ENCODE measurements at places on chromosomes 7 and 10. TPM values are rescaled to one million over a fixed set of nuclear protein-coding genes. Genes with fewer than 3 reads are reported as not detected.

The TUBAL3 gene
- not detected for total RNA-seq

The AMZ1 gene
- 0.29 TPM for total RNA-seq

DNA sequence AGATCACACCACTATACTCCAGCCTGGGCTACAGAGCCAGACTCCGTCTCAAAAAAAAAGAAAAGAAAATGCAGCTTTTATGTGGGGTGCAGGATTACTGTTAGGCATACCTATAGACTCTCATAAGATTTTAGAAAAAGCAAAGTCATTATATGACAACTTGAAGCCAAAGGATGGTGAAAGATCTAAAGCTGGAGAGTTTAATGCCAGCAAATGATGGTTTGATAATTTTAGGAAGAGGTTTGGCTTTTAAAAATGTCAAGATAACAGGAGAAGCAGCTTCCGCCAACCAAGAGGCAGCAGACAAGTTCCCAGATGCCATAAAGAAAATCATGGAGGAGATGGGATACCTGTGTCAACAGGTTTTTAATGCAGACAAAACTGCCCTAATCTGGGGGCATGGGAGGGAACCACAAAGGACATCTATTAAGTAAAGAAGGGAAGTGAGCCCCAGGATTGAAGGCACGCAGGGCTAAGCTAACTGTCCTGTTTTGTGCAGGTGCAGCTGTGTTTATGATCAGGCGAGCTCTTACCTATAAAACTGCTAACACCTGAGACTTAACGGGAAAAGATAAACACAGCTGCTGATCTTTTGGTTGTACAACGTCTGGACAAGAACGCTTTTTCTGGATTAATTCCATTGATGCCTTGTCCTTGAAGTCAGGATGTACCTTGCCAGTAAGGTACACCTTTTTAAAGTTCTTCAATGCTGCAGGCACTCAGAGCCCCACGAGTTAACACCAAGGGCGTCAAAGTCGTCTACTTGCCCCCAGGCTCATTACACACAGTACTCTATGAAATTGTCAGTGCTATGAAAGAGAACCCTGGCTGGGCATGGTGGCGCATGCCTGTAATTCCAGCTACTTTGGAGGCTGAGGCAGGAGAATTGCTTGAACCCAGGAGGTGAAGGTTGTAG lies 10.5 kb upstream of the ANKRD61 start:
- DNase-seq = no peak
- peaks cover 46% of the 10 kb centered on the region for H3K4me1 ChIP-seq
- H3K36me3 ChIP-seq = peaks cover 43% of the 10 kb centered on the region
- H3K4me3 ChIP-seq = no peak overlapping the region

- H3K4me3 ChIP-seq = no peak overlapping the region
- H3K4me1 ChIP-seq = no peaks in the 10 kb centered on the region
- no peaks in the 10 kb centered on the region for H3K27me3 ChIP-seq
- H3K36me3 ChIP-seq = no peaks in the 10 kb centered on the region
- H3K27ac ChIP-seq = no peak overlapping the region
- no peak for DNase-seq
Observed at GRCh38 chr10:1444826-1445225, 292.5 kb downstream of the ADARB2 start.
